ENCODE measurements at places on chromosomes 12 and 14.
A peak's percentile ranks its signal among the peaks of the same experiment; 100 is the strongest.

DNA sequence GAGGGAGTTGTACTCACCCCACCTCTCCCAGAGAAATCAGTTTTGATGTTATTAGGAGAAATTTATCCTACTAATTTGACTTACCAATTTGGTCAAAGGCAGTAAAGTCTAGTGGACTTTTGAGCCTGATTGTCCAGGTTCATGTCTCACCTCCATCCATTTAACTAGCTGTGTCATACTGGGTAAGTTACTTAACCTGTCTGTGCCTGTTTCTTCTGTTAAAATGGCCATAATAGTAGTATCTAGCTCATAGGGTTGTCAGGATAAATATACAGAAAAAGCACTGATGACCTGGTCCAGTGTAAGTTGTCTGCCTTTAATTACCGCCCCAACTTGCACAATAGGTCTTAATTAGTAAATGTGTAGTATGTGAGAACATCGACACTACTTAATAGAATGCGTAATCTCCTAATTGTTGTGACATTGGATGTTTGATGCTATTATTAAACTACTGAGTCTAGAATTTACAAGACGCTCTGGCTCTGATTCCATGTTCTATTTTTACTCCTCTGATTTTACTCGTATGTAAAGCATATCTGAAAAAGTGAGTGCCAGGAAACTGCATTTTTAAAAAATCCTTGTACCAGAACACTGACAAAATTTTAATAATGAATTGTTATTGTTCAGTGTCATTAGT lies 1.5 kb downstream of the RAB21 start:
- DNase-seq, result no peak

GRCh38 chr12:18651525-18651924 lies 86.3 kb downstream of the PLCZ1 start:
- DNase-seq, result no peak

GRCh38 chr12:14327711-14328110 lies 37.8 kb upstream of the ATF7IP start:
- DNase-seq, result no peak

GRCh38 chr12:114864837-114865551 lies 181.0 kb upstream of the TBX3 start:
- DNase-seq, result no peak

DNA sequence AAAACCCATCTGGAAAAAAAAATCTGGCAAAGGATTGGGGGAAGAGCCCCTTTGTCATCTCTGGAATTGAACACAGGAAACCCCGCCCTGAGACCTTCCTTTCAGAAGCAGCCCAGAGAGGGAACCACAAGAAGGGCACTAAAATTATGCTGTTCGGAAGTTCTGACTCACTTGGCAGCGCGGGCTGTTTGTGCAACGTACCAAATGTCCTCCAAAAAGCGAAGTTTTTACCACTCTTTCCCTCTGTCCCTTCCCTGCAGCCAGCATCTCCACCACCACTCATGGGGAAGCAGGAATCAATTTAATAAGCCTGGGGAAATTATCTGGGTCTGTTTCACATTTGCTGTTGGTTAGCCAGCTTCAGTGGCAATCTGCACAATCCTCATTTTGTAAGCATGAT lies 3.2 kb upstream of the SYNE3 start:
- peak; percentile 38 for DNase-seq

GRCh38 chr14:73824127-73824526 lies 27.5 kb upstream of the PTGR2 start:
- DNase-seq, result no peak

DNA sequence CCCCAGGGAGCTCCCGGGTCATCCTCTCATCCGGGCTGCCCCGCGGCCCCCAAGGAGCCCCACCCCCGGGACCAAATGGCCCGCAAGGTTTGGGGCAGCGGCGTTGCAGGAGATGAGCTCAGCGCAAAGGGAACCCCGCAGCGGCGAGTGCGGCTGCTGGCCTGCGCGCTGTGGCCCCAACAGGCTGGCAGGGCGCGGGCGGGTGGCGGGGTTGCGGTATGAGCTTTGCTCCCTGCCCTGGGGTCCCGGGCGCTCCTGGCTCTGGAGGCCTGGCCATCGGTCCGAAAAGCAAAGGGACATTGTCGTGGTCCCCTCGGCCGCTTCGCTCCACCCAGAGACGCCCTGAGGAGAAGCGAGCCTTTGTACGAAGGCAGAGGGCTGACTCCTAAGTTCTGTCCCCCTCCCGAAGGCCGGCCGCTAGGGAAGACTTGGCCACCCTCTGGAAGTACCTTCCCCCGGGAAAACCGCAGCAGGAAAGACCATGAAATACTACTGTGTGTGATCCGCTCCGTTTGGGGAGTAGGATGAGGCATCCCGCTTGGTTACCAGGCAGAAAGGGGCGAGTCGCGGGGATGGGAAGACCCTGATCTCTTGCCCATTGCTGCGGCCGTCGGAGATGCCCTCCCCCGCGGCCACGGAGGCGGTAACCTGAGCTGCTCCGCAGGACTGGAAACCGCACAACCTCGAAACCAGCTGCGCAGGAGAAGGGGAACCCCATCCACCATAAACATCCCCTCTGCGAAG lies 620 bp upstream of the NID2 start:
- DNase-seq, result no peak

DNA sequence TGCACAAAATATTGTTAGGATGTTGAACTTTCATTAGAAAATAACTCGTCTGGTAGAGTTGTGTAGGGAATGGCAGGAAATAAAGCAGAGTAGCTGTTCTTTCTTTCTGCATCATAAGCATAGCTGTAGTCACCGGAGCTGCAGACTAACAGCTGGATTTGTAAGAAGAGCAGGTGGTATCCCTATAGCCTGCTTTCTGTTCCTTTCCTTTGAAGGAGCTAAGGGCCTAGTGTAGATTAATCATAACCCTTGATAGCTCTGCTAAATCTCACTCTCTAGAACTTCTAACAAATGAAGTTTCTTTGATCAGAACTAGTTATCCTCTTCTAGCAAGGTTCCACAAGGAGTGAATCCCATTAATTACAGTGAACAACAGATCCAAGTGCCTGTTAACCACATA lies 3.5 kb downstream of the LMO3 start:
- DNase-seq, result no peak

GRCh38 chr12:52184813-52185212 lies 7.0 kb downstream of the KRT80 start:
- no peak for DNase-seq

DNA sequence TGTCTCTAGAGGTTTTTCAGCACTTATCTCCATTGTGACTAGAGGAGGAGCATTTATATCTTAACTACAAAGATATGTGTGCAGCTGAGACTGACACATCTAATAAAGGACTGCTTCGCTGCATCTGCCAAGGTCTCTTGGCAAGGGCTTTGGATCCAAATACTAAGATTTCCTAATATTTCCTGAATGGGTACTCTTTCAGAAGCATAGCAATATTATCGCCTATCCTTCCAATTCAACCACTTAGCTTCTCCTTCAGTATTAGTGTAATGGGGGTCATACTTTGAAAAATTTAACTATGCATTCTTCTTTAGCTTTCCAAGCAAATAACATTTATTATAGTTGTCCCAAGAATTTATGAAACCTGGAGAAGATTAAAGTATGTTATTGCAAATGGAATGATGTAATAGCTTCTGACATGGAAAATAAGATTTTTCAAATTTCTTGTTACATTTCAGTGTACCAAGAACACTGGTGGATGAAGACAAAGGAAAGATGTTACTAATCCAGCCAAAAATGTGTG lies 243.0 kb upstream of the PDE3A start:
- no peak for DNase-seq

GRCh38 chr12:7264538-7264937 lies 39.3 kb upstream of the ACSM4 start:
- no peak for DNase-seq

- no peak for DNase-seq
Measured at GRCh38 chr12:25482625-25483024, 70.5 kb downstream of the LMNTD1 start.

DNA sequence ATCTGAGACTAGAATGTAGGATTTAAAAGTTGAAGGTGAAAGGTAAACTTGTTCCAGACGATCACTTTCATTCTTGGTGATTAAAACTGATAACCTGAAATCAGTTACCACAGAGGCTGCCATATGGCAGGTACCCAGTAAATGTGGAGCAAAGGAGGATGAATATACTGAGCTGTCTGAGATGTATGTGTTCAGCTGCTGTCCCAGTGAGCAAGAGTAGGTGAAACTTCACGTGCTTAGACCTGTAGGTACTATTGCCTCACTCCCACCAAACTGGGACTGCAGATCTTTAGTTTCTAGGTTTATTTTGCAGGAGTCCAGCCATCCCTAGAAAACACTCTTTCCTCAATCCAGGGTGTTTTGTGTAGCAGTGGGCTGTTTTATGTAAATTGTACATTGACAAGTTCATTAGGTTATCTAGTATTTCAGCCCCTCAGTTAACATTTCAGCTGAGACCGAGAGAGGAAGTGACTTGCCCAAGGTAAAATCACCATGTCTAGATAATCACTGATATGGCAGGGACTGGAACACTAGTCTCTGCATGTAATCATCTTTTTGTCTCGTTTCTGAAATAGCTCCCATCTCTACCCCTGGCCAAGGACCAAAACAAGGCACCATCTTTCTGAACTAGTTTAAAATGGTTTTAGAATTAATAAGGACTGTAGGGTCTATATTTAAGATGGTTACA lies 62.7 kb downstream of the ATG14 start:
- DNase-seq, result no peak

DNA sequence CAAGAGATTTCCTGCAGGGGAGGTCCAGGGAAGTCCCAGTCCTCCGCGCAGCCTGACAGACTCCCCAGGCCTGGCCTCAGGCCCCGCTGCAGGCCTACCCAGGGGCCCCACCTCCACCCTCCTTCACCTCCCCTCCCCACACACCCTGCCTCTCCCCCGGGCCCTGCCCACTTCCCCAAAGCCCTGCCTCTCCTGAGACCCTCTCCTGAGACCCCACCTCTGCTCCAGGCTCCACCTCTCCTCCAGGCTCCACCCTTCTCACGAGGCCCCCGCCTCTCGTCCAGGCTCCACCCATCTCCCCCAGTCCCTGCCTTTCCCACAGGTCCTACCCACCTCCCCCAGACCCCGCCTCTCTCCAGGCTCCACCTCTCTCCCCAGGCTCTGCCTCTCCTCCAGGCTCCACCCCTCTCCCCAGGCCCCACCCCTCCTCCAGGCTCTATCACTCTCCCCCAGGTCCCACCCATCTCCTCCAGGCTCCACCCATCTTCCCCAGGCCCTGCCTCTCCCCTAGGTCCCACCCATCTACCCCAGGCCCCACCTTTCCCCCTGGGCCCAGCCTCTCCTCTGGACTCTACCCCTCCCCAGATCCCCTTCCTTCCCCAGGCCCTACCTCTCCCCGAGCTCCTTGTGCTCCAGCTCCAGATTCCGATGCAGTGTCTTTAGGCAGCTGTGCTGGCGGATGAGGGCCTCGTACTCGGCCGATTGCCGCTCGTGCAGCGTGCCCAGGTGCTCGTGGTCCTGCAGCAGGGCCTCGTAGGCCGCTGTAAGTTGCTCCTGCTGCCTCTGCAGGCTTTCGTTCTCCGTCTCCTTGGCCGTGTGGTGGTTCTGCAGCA lies 58.8 kb upstream of the GPR68 start:
- DNase-seq, result peak; percentile 47

DNA sequence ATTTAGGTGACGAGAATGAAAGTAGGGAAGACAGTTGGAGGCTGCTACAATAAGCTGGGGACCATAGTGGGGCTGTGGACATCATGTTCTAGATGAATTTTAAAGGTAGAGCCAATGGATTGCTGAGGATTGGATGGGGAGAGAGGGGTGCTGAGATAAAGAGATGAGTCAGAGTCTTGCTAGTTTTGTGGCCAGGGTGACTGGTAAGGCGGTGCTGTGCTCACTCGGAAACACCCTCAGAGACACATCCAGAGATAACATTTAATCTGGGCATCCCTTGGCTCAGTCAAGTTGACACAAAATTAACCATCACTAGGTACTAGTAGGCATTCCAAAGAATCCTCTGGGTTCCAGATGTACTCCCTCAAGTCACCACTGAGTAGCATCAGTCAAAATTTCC lies 170.7 kb downstream of the ADCK1 start:
- DNase-seq, result no peak

GRCh38 chr14:67523764-67524633 lies 9.1 kb upstream of the PLEKHH1 start:
- no peak for DNase-seq

DNA sequence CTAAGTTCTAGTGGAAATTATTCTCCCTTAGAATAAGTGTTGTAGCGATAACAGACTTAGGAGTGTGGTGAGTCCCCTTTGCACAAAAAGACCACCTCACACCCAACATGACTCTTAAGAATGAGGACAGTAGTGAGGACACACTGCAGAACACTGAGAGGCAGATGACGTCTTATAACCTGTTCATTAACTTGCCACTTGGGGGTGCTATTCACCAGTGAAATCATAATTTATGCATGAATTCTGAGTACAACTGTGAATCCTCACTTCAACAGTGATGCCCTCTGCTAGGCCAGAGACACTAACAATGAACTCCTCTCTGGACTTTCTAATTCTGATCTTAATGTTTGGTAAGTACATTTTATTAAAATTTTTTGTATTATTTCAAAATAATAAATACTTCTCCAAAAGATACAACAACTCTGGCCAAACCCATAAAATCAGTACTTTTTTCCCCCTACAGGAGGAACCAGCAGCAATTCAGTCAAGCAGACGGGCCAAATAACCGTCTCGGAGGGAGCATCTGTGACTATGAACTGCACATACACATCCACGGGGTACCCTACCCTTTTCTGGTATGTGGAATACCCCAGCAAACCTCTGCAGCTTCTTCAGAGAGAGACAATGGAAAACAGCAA lies 274.7 kb downstream of the DAD1 start:
- DNase-seq, result no peak

DNA sequence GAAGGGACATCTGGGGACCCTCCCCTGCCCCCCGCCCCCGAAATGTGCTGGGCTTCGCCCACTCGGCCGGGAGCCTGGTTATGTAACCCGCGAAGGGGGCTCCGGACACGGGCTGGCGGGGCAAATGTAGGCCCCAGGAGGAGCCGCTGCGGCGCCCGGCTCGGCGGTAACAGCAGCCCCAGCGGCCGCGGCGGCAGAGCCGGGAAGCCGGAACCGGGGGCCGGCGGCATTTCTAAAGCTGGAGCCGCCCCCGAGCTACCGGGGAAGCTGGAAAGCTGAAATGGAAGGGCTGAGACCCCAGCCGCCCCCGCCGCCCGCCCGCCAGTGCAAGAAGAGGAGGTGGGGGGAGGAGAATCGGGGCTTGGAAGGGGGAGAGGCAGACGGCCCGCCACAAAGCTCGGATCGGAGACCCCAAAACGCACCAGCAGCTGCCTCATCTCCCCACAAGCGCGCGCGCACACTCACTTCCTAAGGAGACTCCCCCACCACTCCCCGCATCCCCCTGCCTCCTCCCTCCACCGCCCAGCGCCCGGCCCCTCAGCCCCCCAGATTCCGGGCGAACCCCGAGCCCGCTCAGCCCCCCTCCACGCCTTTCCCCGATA lies 1.5 kb downstream of the KDM2B start:
- DNase-seq, result no peak

GRCh38 chr12:97142737-97143410 lies 235.8 kb downstream of the NEDD1 start:
- DNase-seq, result no peak

Data from stimulated activated CD4-positive, alpha-beta T cell treated with anti-CD3 and anti-CD28 coated beads, Interleukin-1b, Interleukin-23, amount 100 ng/mL, for 4 hours (primary cell).